ENCODE measurements at places on chromosomes 4 and X. TPM values are rescaled to one million over a fixed set of nuclear protein-coding genes. Genes with fewer than 3 reads are reported as not detected.

Gene TCEAL6
- total RNA-seq: not detected

Gene TSR2
- total RNA-seq: 21.5 TPM

Gene PF4V1
- not detected for total RNA-seq

Gene CT45A10
- not detected for total RNA-seq

Gene GASK1B
- total RNA-seq: 2.1 TPM

Gene INTS12
- total RNA-seq: 18.1 TPM

Gene GAB1
- 16.8 TPM for total RNA-seq

Gene WDR17
- total RNA-seq: 1.7 TPM

Gene MAGEC3
- total RNA-seq: not detected

Gene HSFX3
- total RNA-seq: not detected

GRCh38 chrX:9569876-9570301, 105.0 kb downstream of the TBL1X start:
- DNase-seq: peak; percentile 71

GRCh38 chr4:123206016-123206415, 190.6 kb upstream of the SPRY1 start:
- DNase-seq: no peak

GRCh38 chr4:972651-973424, 531 bp downstream of the DGKQ start:
- no peak for DNase-seq

DNA sequence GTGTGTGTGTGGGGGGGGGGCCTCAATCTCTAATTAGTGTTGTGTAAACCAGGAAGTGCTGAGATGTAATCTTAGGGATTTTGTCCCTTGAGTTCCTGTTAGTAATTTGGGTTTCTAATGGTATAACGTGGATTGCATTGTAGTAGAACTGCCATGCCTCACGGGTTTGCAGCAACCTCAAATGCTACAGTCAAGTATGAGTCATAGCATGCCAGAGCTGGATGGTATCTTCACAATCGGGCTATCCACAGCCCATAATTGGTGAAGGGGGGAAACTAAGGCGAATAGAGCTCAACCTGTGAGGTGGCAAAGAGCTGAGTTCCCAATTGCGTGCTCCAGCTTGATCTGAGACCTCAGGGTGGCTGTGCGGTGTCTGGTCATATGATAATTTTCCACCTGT, 2.2 kb upstream of the FMR1NB start:
- DNase-seq: peak; percentile 16

- DNase-seq: no peak
Measured at GRCh38 chrX:124818033-124818432, 471.7 kb downstream of the SH2D1A start.

DNA sequence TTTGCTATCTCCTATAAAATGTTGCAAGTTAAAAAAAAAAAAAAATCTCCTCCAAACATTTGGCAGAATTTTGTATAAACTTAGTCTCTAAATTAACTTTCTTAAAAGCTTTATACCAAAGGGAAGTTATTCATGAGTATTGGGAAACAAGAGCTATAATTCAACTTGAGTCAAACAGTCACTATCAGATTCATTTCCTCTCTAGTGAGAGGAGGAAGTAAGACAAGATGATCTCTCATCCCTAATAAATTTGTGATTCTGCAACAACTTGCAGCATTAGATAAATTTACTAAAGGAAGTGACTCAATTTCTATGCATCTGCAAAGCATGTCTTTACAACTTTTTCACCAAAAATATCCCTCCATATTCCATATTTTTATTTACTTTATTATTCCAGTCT, 135.4 kb upstream of the GNPDA2 start:
- no peak for DNase-seq

GRCh38 chr4:92170340-92170739, 133.4 kb upstream of the GRID2 start:
- DNase-seq: no peak

DNA sequence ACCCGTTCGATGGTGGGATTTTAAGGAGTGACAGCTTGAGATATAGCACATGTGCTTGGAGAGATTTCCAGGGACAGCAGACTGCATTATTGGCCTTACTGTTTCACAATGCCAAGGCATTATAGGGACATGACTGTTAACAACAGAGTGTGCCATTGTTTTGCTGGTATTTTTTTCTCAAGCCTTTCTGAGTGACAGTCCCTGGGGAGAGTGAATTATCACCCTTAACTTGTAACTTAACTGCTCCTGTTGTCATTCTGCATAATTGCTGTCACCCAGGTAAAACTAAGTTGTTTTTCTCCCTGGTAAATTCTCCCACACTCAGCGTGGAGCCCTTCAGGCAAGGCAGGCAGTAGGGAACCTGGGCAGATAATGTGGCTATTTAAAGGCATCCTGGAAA, 989.2 kb upstream of the LCORL start:
- DNase-seq: no peak

DNA sequence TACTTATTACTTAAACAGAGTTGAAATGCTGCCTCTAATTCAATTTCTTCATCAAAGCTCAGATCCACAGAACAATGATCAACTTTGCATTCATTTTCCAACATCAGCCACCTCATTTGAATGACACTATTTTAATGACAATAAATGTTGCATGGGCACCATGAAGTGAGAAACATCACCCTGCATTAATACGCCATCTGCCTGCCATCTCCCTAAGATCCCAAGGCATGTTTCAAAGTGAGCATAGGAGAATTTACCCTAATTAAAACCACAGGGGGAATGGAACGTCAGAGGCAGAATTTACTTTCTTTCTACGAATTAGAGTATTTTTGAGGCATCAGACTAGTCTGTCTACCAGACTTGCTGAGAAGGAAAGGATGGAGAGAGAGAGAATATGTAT, 32.7 kb downstream of the NEXMIF start:
- DNase-seq: no peak

- DNase-seq: no peak
Measured at GRCh38 chr4:139777757-139778156, 112.1 kb downstream of the MGST2 start.

GRCh38 chrX:42755815-42756214, 22.1 kb downstream of the PPP1R2C start:
- peak; percentile 76 for DNase-seq

DNA sequence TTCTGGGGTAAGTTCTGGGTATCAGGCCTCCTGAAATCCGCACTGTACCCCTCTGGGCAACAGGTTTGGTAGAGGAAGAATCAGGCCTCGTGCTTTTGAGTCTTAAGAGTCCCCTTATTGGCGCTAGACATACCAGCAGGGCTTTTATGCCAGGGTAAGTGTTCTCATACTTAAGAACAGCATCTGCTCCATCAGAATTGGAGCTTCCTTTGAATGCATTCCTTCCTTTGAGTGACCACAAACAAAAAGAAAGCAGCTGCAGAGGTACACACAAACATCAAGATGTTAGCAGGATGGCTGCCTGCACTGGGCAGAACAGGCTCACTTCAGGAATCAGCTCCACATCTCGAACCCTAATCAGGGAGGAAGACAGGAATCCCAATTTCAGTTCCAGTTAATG, 156.8 kb downstream of the MGST2 start:
- DNase-seq: no peak

DNA sequence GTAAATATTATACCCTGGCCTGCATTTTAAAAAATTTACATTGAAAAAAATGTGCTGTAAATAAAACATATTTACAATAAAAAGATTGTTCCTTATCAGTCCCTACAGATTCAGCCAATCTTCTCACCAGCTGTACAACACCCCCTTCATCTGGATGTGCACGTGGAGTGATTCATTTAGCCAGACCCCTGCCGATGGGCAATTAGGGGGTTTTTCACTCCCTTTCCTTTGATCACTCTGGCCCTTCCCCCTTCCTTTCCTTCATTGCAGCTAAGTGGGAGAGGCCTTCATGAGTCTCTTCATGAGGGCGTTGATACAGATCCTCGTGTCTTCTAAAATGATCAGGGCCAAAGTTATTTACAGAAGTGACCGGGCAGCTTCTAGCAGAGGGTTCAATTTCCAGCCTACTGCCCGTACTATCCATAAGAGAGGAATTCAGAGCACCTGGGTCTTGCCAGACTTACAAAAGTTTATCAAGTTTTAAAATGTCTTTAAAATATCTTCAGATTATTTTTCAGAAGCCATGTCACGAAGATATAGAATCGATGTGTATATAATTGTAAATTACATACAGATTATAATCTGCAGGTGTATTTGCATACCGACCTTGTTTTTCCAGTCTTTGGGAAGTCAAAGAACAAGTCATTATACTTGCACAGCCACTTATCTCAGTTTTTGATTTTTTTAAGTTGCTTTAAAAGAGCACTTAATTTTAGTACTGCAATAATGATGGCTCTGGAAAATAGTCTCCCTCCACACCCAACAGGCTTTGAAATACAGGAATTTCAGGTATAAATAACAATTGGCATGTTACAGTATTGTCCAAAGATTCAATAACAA, 21.4 kb upstream of the RASL11B start:
- no peak for DNase-seq

GRCh38 chr4:1094336-1094690, 19.1 kb downstream of the RNF212 start:
- no peak for DNase-seq

DNA sequence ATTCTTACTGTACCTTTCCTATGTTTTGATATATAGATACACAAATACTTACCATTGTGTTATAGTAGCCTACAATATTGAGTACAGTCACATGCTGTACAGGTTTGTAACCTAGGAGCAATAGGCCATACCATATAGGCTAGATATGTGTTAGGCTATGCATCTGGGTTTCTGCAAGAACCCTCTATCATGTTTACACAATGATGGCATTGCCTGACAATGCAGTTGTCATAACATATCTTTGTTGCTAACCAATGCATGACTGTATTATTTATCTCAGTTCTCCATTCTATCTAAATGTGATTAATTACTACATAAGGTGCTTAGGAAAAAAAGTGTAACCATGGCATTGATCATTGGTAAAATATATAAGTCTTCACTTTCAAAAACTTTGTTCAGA, 10.0 kb upstream of the SPCS3 start:
- DNase-seq: no peak

- no peak for DNase-seq
Measured at GRCh38 chr4:75658876-75659275, 14.3 kb downstream of the G3BP2 start.

- DNase-seq: peak; percentile 27
Measured at GRCh38 chr4:26176598-26177149, 144.1 kb upstream of the RBPJ start.

- DNase-seq: no peak
Measured at GRCh38 chr4:74534121-74534520, 89.2 kb downstream of the AREG start.

GRCh38 chr4:92182736-92183407, 120.9 kb upstream of the GRID2 start:
- DNase-seq: no peak

GRCh38 chr4:69032847-69033638, 63.2 kb upstream of the UGT2B7 start:
- no peak for DNase-seq

DNA sequence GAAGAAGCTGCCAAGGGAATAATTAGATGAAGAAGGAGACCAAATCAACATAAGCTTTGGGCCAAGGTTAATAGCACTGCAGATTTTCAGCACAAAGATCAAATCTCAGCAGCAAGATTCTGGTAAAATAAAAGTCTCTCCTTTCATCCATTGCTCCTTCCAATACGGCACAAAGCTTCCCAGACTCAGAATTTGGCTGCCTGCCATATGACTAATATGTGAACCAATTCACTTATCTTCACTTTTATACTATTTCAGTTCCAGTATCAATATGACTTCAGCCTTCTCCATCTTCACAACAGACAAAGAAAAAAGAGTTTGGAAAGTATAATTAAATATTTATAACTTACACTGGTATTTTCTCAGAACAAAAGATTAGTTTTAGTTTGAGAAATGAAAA, 978.3 kb upstream of the GRID2 start:
- DNase-seq: peak; percentile 47

- no peak for DNase-seq
Measured at GRCh38 chr4:184747034-184747830, 13.3 kb upstream of the CENPU start.

DNA sequence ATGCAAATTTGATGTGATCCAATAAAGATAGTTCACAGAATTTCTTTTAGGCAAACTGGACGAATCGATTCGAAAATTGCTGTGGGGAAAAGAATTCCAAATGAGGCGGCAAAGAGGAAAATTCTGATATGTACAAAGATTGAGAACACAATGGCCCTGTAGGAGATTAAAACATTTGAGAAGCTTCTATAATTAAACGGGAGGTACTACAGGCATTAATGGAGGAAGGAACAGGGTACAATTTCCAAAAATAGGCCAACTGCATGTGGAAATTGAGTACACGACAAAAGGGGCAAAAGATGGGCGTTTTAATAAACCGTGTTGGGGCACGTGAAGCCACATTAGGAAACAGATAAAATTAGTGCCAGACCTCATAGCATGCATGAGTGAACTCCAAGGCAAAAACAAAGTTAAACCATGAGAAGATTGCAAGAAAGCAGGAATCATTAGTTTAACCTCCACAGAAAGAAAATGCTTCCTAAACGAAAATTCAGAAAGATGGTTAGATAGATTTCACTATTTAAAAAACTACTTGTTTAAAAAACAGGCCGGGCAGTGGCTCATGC, 68.4 kb downstream of the DHRSX start:
- no peak for DNase-seq

GRCh38 chrX:70504772-70505450, 60.3 kb downstream of the DLG3 start:
- no peak for DNase-seq

DNA sequence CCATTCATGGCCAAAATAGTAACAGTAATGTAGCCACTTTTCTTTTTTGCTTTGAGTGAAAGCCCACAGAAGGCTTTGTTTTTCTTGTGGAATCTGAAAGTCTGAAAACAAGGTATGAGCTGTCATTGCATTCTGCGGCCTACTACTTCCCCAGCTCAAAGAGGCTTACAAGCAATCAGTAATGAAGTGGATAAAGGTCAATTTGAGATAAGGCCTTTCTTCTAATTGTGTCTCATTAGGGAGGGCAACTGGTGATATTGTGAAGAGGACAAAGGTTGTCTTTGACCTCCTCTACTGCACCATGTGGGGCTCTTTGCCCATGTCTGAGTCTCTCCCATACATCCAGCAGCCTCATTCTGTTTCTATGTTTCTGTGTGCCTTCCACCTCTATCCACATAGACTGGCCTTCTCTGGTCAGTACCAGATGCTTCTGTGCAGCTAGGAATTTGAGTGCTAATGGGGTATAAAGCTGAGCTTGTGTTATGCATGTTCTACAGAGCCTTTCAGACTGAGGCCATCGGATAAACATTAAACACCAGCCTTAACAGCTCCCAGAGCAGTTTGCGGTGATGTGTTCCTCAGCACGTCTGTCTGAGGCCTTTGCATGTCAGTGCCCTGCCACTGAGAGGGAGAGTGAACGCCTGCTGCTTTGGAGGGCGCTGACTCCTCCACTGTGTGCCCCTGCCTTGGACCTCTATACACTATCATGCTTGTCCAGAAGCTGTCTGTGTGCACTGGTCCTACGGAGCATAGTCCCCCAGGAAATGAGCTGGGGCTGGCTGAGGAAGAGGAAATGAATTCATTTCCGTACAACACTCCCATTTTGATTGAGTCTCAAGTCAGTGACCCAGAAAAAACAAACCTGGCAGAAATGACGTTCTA, 80.2 kb downstream of the SH2D1A start:
- DNase-seq: no peak

DNA sequence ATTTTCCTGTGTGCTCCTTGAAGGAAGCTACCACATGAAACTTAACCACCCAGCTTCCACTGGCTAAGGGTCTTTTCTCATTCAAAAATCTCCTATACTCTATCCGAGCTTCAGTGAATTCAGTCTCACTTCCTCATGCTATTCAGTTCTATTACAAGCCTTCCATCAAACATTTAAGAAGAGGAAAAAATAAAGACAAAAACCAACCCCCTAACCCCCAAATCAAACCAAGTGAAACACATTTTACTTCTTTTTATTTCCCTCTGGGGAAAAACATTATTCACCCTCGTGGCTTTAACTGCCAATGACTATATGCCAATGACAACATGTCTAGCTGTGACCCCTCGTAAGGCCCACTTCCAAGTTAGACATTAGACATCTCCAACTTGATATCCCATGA, 16.2 kb upstream of the WDR19 start:
- no peak for DNase-seq
